Activated CD8-positive, alpha-beta memory T cell treated with anti-CD3 and anti-CD28 coated beads for 4 hours (primary cell): ENCODE measurements at places on chromosomes 6 and 20.

DNA sequence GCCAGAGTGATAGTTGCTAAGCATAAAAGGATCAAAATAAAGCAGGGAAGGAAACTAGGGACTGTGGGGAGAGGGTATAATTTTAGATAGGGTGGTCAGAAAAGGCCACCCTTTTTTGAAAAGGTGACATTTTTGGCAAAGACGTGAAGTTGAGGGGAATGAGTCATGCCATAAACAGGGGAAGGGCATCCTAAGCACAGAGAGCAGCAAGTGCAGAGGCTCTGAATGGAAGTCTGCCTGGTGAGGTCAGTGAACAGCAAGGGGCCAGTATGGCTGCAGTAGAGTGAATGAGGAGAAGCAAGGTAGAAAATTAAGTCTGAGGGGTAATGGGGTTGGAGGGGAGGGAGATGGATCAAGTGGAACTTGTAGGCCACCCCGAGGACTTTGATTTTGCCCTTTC lies 2.4 kb downstream of the KLC4 start:
- DNase-seq: no peak

- DNase-seq: no peak
Observed at GRCh38 chr6:25670208-25670607, 18.2 kb downstream of the SCGN start.

- DNase-seq: no peak
Observed at GRCh38 chr20:50470264-50470858, 39.8 kb upstream of the PTPN1 start.

GRCh38 chr6:12506159-12506558 lies 210.4 kb upstream of the PHACTR1 start:
- DNase-seq: no peak

GRCh38 chr6:84061174-84061573 lies 27.6 kb downstream of the MRAP2 start:
- DNase-seq: no peak

GRCh38 chr20:890666-891057 lies 25.5 kb downstream of the ANGPT4 start:
- no peak for DNase-seq

DNA sequence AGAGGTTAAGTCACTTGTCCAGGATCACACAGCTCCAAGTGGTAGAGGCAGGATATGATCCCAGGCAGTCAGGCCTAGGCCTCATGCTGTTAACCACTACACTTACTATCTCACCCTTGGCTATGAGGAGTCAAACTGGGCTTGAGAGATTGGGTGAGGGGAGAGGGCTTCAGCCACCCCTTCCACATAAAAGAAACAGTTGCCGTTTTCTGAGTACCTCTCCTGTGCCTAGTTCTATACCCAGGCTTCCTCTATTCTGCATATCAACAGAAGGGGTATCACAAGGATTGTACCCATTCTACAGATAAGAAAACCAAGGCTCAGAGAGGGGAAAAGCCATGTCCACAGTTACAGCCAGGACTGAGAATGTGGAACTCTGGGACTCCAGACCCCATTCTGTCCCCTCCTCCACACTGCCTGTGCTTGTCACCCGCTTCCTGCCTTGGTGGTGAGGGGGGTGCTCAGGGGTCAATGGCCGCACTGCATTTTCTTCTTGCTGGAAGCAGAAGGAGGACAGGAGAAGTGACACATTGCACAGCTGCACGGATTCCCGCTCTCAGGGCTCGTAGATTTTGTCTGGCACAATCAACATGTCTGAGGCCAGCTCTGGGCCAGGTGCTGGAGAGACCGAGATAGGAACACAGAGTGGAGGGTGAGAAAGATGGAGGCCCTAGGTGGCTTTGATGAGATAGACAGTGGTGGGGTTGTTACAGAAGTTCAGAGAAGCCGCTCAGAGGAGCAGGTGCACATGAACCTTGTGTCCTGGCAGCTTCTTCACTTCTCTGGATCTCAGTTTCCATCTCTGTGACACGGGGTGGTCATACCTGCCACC lies 108.4 kb upstream of the PTPN1 start:
- no peak for DNase-seq

- no peak for DNase-seq
Observed at GRCh38 chr20:4880051-4880450, 121.3 kb downstream of the SLC23A2 start.

- DNase-seq: no peak
Observed at GRCh38 chr20:61901392-61902220, 164.1 kb downstream of the TAF4 start.

DNA sequence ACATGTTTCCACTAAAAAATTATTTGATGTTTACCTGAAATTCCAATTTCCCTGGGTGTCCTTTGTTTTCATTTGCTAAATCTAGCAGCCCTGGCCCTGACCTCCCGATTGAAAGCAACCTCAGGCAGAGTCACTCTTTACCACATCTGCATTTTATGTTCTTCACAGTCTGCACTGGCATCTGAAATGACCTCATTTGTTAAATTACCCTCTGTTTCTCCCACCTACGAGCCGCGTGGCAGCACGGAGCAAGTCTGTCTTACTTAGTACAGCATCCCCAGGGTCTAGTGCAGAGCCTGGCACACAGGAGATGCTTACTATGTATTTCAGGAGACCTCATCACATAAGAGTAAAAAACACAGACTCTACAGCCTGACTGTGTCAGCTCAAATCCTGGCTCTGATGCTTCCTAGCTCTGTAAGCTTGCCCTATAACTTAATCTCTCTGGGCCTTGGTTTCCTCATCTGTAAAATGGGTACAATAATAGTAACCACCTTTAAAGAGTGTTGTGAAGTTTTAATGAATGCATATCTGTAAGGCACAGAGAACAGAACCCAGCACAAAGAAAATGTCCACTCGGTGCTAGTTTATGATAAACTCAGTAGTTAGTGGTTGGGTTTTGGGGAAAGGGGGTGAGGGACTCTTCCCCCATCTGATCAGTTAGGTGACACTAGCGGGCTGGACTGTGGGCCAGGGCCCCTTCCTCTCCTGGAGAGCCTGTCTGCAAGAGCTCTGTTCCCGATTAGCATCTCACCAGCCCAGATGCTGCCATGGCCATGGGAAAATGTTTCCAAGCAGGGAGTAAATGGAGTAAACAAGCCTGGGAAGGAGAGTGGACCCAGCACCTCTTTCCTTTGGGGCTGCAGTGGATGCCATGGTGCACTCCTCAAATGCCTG lies 88.2 kb downstream of the PREX1 start:
- no peak for DNase-seq

- DNase-seq: no peak
Observed at GRCh38 chr6:1482381-1483166, 93.2 kb downstream of the FOXF2 start.

DNA sequence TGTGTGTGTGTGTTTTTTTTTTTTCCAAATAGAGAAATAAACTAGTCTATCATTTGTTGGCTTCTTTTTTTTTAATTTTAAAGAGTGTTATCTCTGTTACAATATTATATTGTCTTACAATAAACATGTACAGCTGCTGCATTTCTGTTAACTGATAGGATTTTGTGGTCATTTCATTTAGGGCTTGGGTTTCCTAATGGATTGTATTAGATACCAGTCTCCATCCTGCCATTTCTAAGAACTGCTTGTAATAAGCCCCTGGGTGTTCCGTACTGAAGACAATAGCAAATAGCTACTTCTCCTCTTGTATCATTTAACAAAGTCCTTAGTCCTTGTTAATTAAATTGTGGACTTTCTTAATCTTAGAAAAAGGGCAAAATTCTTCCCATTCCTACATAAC lies 45.7 kb downstream of the SOBP start:
- no peak for DNase-seq

- DNase-seq: peak; percentile 92
Observed at GRCh38 chr6:159726918-159727716, at the start of gene WTAP. Gene WTAP, plus strand, starts transcription at chr6:159727506. Its CDS starts 8,760 bp downstream, at chr6:159736266.

DNA sequence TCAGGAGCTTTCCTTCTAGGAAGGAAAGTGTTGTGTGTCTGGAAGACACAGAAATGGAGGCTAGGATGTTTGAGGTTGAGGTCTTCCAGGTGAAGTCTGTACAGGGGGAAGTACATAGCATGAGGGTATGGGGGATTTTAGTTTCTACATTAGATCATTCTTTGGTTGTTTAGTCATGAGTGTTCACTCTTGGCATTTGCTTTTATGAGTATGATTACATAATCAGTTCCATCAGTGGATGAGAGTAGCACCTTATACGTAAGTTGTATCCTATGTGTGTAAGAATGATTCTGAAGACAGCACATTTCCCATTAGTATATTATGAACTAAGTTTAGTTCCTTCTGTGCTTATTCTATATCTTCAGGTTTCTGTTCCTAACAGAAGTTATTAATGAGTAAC lies 1.9 kb downstream of the CDYL start:
- no peak for DNase-seq

DNA sequence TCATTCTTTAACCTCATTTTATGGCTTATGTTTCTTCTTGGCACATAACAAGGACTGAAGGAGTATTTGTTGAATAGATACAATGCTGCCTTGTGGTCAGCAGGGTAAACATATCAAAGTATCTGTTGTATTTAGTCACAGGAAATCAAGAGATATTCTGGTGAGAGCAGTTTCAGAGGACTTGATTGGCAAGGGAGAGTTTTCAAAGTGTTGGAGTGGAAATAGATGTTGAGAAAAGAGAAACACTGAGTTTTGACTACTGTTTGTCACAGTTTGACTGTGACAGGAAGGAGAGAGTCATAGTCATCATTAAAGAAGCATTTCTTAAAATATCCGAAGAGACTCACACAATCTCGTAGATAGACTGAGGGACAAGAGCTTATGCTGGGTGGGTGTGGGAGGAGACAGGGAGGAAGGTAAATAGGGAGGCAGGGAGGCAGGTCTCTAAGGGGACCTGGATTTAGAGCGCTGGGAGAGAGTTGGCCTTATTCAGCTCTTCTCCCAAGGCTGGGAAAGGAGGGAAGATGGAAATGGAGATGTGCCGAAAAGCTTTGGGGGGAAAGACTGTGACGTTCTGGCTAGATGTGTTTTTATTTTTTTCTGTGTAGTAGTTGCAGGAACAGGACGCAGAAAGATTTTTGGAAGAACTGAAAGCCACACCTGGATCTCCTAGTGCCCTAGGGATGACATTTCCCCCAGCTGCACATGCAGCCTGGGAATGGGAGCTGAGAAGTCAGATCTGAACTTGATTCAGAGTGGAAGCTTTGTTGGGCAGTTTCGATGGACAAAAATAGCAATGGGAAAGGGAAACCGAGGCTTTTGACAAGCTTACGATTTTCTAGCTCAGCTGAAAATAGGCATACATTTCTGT lies 65.0 kb upstream of the IFNGR1 start:
- DNase-seq: no peak

GRCh38 chr6:19723545-19723944 lies 113.6 kb upstream of the ID4 start:
- no peak for DNase-seq

DNA sequence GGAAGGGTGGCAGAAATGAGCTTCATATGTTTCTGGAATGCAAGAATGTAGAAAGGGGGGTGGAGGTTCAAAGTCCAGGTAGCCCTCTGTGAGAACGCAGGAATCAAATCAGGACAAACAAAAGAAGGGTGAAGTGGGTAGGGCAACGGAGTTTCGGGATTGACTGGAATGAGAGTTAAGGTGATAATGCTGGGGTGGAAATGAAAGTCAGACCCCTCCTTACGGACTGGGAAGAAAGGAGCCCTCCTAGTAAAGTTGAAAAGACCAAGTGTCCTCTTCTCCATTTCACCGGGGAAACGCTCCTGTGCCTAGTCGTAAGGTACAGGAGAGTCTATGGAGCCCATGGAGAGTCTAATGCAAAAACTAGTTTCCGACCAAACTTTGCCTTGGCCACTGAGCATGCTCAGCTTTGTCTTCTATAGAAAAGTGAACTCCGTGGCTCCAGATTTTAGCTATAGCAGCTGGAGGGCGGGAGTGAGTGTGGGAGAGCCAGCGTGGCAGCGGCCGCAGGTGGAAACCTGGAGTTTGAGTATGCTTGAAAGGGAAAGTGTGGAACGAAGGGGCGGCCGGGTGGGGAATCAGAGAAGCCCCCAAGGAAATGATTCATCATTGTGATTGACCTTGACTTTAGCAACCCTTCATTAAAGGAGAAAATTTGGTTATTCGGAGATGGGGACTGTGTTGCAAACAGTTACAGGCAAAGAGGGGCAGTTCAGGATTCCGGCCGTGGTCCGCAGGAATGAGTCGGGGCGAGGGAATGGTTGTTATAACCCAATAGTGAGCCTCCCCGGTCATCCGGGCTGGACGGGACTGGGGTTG lies 1.3 kb upstream of the LRRC1 start:
- peak; percentile 5 for DNase-seq

DNA sequence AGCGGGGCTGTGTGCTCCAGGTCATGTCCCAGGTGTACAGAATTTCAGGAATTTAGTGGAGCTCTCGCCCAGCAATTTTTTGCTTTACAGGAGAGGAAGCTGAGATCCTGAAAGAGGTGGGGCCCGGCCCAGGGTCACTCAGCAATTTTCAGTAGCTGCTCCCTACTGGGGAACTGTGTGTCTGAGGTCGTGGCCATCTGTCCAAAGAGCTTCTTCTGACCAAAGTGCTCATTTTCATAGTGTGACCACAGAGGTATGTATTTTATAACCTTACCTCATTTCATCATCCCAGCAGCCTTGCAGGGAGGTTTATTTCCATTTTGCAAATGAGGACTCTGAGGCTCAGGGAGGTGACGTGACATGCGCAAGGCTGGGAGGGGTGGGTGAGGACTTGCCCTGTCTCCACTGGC lies 46.3 kb downstream of the FAM209B start:
- DNase-seq: no peak

GRCh38 chr20:51376111-51376510 lies 166.4 kb downstream of the NFATC2 start:
- DNase-seq: no peak

DNA sequence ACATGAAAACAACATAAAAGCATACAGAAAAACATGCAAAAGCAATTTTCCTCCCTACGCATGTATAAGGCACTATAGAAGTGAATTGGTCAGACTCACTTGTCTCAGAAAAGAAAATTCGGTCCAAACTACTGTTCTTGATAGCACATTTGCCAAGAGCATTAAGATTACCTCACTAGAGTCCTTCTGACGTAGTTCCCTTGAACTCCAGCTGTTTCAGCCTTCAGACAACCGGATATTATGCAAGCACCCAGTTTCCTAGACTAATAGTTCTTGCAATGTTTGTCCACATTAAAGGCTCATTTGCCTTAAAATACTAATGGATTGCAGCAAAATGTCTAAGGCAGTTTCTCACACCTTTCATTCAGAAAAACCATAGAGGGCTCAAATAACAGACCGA lies 2.5 kb upstream of the CASS4 start:
- no peak for DNase-seq

- DNase-seq: no peak
Observed at GRCh38 chr6:13559968-13560650, 14.3 kb upstream of the SIRT5 start.

GRCh38 chr6:106509420-106510089 lies 119.7 kb downstream of the RTN4IP1 start:
- DNase-seq: no peak

GRCh38 chr6:18543051-18543450 lies 155.9 kb downstream of the RNF144B start:
- no peak for DNase-seq
